A549 treated with CORT108297 at 1 μM for 4 hours (cell line): ENCODE measurements at places on chromosomes 11 and 22. TPM values are rescaled to one million over a fixed set of nuclear protein-coding genes. Genes with fewer than 3 reads are reported as not detected.

Gene ZNF215
- total RNA-seq, result 0.85 to 1.3 TPM (median 1.1 TPM) in 5 replicates

Gene PHF5A
- total RNA-seq, result 63.1 to 79.2 TPM (median 66.3 TPM) in 5 replicates

Gene OR51M1
- not detected in 5 replicates for total RNA-seq

Gene PTPN5
- not detected in 5 replicates for total RNA-seq

Gene ARHGAP32
- 3.0 to 4.5 TPM (median 3.8 TPM) in 5 replicates for total RNA-seq

Gene GAB2
- total RNA-seq, result 3.0 to 4.9 TPM (median 4.6 TPM) in 5 replicates

Gene OR2AT4
- total RNA-seq, result not detected in 5 replicates

Gene SLC35E4
- total RNA-seq, result 5.3 to 8.0 TPM (median 7.0 TPM) in 5 replicates

Gene KIRREL3
- total RNA-seq, result 8.5 to 12.0 TPM (median 11.0 TPM) in 5 replicates

Gene CARD18
- total RNA-seq, result not detected in 5 replicates

Gene LIF
- total RNA-seq, result 25.0 to 39.1 TPM (median 37.2 TPM) in 5 replicates

Gene FOLR2
- not detected in 5 replicates for total RNA-seq

Gene LRRC4C
- not detected in 5 replicates for total RNA-seq

Gene OR10D3
- not detected in 5 replicates for total RNA-seq

Gene SYT8
- total RNA-seq, result 0.05 to 0.39 TPM (median 0.06 TPM) in 3 of 5 replicates, not detected in the others

Gene MLC1
- 0.03 to 0.13 TPM (median 0.05 TPM) in 5 replicates for total RNA-seq

Gene PATE2
- not detected in 5 replicates for total RNA-seq

Gene PANX3
- not detected in 5 replicates for total RNA-seq

Gene C11orf97
- total RNA-seq, result not detected in 5 replicates

Gene SPINDOC
- 35.4 to 55.5 TPM (median 53.5 TPM) in 5 replicates for total RNA-seq

Gene MISFA
- 1.6 to 2.6 TPM (median 2.1 TPM) in 5 replicates for total RNA-seq

Gene SCGB1D1
- total RNA-seq, result not detected in 5 replicates

Gene LMO2
- 0.22 to 0.69 TPM (median 0.57 TPM) in 5 replicates for total RNA-seq

Gene FAM227A
- 0.46 to 1.1 TPM (median 0.80 TPM) in 5 replicates for total RNA-seq

Gene PGM2L1
- total RNA-seq, result 8.9 to 17.0 TPM (median 14.7 TPM) in 5 replicates

Gene CD3G
- not detected in 5 replicates for total RNA-seq

Gene RFPL1
- not detected in 5 replicates for total RNA-seq

Gene CD248
- total RNA-seq, result not detected in 5 replicates

Gene DDIAS
- 16.1 to 19.4 TPM (median 18.4 TPM) in 5 replicates for total RNA-seq

Gene SLC22A12
- total RNA-seq, result not detected in 5 replicates

Gene XBP1
- 51.6 to 53.5 TPM (median 52.7 TPM) in 5 replicates for total RNA-seq

Gene RFPL2
- total RNA-seq, result 0.07 to 0.21 TPM (median 0.11 TPM) in 5 replicates

Gene CCDC73
- total RNA-seq, result 0.03 TPM in 1 of 5 replicates, not detected in the others

Gene OOSP4A
- not detected in 5 replicates for total RNA-seq

Gene IL17REL
- 0.03 to 0.04 TPM in 2 of 5 replicates, not detected in the others for total RNA-seq

Gene PVALB
- total RNA-seq, result not detected in 5 replicates

Gene TRIM51
- not detected in 5 replicates for total RNA-seq

Gene ACR
- 0.07 to 0.25 TPM (median 0.17 TPM) in 4 of 5 replicates, not detected in the other for total RNA-seq

Gene LRRC10B
- 0.06 to 0.25 TPM (median 0.11 TPM) in 5 replicates for total RNA-seq

Gene CNGA4
- 0.03 to 0.09 TPM (median 0.06 TPM) in 4 of 5 replicates, not detected in the other for total RNA-seq

Gene BAIAP2L2
- 3.1 to 5.8 TPM (median 5.4 TPM) in 5 replicates for total RNA-seq

Gene OR6T1
- total RNA-seq, result not detected in 5 replicates

Gene OTOG
- total RNA-seq, result not detected in 5 replicates
